ENCODE measurements at places on chromosomes 6 and 20.

DNA sequence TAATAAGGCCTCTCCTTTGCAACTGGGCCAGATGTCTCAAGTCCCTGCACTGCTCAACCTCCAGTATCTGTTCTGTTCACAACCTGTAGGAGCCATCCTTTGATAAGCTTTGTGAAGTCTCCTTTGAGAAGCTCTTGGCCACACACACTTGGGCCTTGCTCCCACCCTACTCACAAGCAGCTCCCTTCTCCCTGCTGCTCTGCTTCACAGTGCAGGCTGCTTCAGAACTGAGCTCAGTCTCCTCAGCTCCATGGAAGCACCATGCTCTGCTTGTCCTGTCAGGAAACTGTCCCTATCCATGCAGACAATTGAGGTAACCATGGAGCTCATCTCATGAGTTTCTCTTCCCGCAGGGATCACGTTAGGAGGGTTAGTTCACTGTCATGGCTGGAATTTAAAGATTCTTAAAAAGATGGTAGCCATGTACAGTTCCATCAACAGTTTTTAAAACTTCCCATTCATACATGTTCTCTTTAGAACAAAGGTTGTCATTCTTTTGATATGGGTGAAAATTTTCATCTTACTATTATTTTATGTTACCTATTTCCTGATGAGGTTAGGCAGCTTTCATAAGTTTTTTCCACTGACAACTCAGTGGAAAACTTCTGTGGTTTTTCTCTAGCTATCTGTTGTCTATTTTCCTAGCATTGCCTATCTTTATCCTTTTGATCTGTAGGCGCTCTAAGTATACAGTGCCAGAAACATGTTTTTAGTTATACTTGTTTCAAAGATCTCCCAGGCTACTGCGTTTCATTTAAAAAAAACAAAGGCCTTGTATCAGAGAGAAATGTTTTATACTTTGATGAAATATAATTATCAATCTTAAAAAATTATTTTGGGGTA is 62.6 kb downstream of the AK9 start:
- no peak for DNase-seq

DNA sequence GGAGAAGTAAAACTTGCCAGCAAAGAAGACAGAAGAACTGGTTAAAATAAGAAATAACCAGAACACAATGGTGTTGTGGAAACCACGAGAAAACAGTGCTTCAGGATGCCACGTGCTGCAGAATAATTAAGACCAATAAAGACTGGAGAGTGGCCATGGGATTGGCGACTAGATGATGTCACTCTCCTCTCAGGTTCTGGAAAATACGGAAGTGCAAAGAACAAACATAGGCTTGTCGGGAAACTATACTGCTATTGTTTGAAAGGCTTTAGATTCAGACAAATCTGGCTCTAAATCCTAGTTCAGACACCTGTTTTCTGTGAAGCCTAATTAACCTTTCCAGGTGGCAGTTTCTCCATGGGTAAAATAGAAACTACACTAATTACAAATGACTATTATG is 138.4 kb upstream of the STXBP5 start:
- DNase-seq = no peak

DNA sequence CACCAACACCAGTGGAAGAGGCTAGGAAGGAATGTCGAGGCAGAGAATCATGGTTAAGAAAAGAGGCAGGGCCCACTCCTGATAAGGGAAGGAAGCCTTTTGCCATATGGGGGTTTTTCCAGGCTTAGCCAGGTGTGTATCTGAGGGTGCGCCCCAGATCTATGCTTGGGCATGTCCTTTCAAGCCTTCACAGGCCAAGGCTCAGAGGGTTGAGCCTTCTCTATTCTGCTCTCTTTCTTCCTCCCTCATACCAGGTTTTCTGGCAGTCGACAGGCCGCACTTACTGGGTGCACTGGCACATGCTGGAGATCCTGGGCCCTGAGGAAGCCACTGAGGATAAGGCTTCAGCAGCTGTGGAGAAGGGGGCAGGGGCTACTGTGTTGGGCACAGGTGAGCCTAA is 4.7 kb downstream of the CUL9 start:
- DNase-seq = no peak

- no peak for DNase-seq
These were observed 114.4 kb downstream of the SLC23A2 start for GRCh38 chr20:4886771-4887527.

GRCh38 chr20:21027569-21027968 is 78.6 kb downstream of the LINC00237 start:
- DNase-seq = no peak

DNA sequence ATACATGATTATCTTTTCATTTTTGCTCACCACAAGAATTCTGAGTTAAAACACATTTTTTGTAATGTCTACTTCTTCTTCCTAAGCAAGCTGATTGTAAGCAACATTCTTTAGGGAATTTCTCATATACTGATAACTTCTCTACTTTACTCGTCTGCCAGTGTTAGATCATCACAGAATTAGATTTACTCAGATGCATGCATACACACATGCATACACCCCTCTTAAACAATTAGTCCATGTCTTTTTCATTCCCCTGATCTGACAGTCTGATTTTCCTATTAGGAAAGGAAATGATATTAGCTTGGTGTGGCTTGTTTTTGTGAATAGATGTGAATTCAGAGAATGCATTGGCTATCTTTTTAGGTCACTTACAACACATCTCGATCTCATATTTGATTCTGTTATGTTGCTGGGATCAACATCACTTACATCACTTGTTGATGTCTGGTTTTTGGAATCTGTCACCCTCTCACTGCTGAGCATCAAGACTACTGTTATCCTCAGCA is 91.4 kb downstream of the FIG4 start:
- no peak for DNase-seq

- DNase-seq = no peak
These were observed 14.9 kb upstream of the CST7 start for GRCh38 chr20:24934101-24934661.

DNA sequence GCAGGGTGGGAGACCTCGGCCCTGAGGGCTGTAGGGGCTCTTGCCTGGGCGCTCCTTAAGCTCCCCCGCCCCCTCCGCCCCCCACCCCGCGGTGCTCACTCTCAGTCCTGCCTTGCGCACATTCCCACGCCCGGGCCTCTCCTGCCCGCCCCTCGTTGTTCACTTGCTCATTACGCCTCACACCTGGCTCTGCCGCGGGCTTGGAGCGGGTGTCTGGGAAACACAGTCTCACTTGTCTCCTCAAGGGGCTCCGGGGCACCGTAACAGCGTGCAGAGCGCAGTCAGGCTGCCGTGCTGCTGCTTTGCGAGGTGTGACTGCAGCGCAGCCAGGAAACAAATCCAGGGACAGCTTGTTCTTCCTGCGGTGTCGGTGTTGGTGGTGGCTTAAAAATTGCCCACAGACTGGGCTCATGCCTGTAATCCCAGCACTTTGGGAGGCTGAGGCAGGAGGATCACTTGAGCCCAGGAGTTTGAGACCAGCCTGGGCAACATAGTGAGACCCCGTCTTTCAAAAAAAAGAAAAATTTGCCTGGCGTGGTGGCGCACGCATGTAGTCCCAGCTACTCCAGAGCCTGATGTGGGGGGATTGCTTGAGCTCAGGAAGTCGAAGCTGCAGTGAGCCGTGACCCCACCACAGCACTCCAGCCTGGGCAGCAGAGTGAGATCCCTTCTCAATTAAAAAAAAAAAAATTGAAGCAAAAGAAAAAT is 4.6 kb downstream of the NPBWR2 start:
- DNase-seq = no peak

- no peak for DNase-seq
These were observed 192.1 kb downstream of the ARID1B start for GRCh38 chr6:156969233-156969632.

GRCh38 chr6:169793408-169793807 is 42.0 kb downstream of the ERMARD start:
- DNase-seq = no peak

Data from LNCaP clone FGC (cell line).